ENCODE measurements at places on chromosomes 12 and 14. TPM values are rescaled to one million over a fixed set of nuclear protein-coding genes. Genes with fewer than 3 reads are reported as not detected.

Gene GALNT9
- not detected for total RNA-seq

Gene SCARB1
- 36.2 TPM for total RNA-seq

Gene CLEC4D
- total RNA-seq, result not detected

Gene SLC5A8
- total RNA-seq, result not detected

Gene SDR9C7
- total RNA-seq, result not detected

Gene GLS2
- 5.2 TPM for total RNA-seq

Gene DDX47
- total RNA-seq, result 96.9 TPM

Gene HOXC4
- 0.89 TPM for total RNA-seq

Gene WNT1
- total RNA-seq, result not detected

Gene RIN3
- 62.4 TPM for total RNA-seq

Gene GARIN6
- total RNA-seq, result not detected

Gene TBX5
- not detected for total RNA-seq

Gene RPGRIP1
- not detected for total RNA-seq

Gene STAT6
- 207 TPM for total RNA-seq

Gene RCOR1
- total RNA-seq, result 16.2 TPM

GRCh38 chr14:100285021-100285912 is 21.0 kb downstream of the SLC25A29 start:
- peaks cover 5% of the 10 kb centered on the region for H3K36me3 ChIP-seq
- peaks cover 12% of the 10 kb centered on the region for H3K4me1 ChIP-seq
- no peaks in the 10 kb centered on the region for H3K27me3 ChIP-seq

DNA sequence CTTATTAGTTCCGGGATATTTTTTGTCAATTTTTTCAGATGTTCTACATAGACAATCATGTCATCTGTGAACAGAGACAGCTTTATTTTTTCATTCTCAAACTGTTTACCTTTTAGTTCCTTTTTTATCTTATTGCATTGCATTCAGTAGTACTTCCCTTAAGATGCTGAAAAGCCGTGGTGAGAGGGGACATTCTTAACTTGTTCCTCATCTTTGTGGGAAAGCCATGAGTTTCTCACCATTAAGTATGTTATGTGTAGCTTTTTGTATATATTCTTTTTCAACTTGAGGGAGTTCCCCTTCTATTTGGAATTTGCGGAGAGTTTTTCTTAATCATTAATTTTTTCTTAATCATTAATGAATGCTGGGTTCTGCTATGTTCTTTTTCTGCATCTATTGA is 1727.1 kb upstream of the SEL1L start:
- H3K27me3 ChIP-seq, result no peaks in the 10 kb centered on the region
- DNase-seq, result no peak
- H3K36me3 ChIP-seq, result no peaks in the 10 kb centered on the region

DNA sequence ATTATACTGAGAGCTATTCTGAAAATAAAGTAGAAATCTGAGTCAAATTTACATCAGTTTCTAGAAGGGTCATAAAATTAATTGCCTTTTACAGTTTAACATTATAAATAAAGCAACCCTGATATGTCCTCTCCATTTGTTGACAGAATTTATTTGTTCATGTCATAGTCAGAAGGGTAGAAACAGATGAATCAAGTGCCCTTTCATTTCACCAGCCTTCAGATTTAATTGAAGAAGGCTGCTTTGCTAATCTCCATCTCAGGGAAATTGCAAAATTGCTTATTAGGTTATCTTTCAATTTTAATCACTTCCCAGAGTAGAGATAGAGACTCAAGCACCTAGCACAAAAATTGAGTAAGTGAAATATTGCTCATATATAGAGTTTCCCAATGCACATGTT is 76.8 kb downstream of the ATXN7L3B start:
- H3K27ac ChIP-seq, result no peak overlapping the region
- H3K4me3 ChIP-seq, result no peak overlapping the region
- H3K27me3 ChIP-seq, result no peaks in the 10 kb centered on the region

DNA sequence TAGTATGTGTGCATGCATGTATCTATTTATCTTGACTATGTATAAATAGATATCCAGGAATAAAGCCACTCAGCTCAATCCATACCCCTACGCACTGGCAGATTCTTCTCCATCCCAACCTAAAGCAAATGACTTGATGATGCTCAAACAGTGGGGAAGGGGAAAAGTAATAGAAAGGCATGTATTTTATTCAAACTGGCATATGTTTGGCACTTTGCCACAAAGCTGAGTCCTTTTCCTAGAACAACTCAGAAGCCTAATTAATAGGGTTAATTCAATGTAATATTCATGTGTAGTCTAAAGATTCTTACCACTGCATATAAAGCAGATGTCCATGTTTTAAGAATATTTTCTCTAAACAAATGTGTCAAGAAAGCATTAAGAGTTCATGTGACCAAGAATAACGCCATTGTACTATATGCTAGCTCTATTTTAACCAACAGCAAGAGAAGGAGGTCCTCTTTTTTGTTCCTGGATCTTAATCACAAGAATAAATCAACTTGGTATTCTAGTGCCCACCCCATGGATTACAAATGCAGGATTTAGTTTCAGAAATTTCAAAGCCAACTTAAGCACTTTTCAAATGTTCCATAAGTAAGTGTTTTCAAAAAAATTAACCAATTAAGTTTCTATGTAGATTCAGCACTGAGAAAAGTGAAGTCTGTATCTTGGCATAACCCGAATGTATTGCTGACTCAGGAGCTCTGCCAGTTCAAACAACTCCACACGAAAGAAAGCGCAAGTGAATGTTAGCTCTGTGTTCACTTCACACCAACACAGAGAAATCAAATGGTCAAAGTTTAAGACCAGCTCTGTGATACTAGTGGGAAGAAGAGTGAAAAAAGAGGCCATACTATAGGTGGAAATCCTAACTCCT is 233.6 kb downstream of the MED13L start:
- no peaks in the 10 kb centered on the region for H3K27me3 ChIP-seq
- no peak overlapping the region for H3K27ac ChIP-seq
- H3K4me3 ChIP-seq, result no peak overlapping the region
- DNase-seq, result no peak
- H3K4me1 ChIP-seq, result peaks cover 30% of the 10 kb centered on the region
- peaks cover 6% of the 10 kb centered on the region for H3K36me3 ChIP-seq

DNA sequence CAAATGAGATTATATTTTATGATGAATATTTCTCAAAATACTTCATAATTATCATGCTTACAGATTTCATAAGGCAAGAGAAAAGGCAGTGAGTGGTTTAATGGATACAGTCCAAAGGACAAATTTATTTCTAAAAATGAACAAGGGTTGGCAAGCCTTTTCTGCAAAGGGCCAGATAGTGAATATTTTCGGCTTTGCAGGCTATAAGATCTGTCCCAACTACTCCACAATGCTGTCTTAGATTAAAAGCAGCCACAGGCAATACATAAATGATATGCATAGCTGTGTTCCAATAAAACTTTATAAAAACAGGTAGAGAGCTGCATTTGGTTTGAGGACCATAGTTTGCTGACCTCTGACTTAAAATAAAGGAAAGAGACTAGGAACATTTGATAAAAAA is 42.9 kb upstream of the STK38L start:
- no peaks in the 10 kb centered on the region for H3K36me3 ChIP-seq
- no peaks in the 10 kb centered on the region for H3K27me3 ChIP-seq
- H3K4me1 ChIP-seq, result peaks cover 9% of the 10 kb centered on the region
- H3K4me3 ChIP-seq, result no peak overlapping the region
- H3K27ac ChIP-seq, result no peak overlapping the region

- DNase-seq, result no peak
- H3K4me1 ChIP-seq, result no peaks in the 10 kb centered on the region
- H3K4me3 ChIP-seq, result no peak overlapping the region
- H3K27ac ChIP-seq, result no peak overlapping the region
- no peaks in the 10 kb centered on the region for H3K36me3 ChIP-seq
- H3K27me3 ChIP-seq, result no peaks in the 10 kb centered on the region
These were observed 279.6 kb upstream of the TMEM132C start for GRCh38 chr12:127987199-127987901.

GRCh38 chr12:122726080-122726558 is 4.5 kb downstream of the HCAR1 start:
- peak; percentile 25 for DNase-seq
- H3K4me3 ChIP-seq, result no peak overlapping the region
- H3K36me3 ChIP-seq, result no peaks in the 10 kb centered on the region
- H3K4me1 ChIP-seq, result peaks cover 45% of the 10 kb centered on the region
- peaks cover 2% of the 10 kb centered on the region for H3K27me3 ChIP-seq

GRCh38 chr14:24885410-24885913 is 164.5 kb downstream of the STXBP6 start:
- no peak for DNase-seq
- no peak overlapping the region for H3K4me3 ChIP-seq
- H3K27me3 ChIP-seq, result peaks cover 8% of the 10 kb centered on the region

DNA sequence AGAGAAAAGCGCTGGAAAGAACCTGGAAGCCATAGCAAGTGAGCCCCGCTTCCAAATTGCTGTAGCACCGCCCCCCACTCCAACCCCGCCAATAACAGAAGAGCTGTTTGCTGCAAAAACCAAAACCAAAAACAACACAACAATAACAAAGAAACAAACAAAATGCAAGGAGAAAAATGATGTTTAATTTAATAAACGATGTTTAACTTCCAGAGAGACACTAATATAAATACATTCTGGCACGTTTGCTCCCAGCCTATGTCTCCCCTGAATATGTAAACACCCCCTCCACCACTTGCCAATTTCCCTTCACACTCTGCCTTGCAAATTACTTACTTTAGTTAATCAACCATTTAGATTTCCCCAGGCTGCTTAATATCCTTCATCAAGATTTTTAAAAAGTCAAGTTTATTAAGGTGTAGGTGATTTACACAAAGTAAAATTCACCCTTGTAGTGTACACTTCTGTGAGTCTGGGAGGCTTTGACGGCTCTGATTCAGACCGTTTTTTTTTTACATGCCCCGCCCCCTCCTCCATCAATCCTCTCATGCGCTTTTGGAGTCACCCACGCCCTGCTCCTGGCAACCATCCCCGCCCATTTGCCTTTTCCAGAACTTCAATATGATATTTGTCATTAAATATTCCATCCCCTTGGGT is 482 bp upstream of the IFI27L2 start:
- DNase-seq, result peak; percentile 58
- peaks cover 1% of the 10 kb centered on the region for H3K36me3 ChIP-seq
- peak overlapping the region; percentile 66 for H3K27ac ChIP-seq
- H3K27me3 ChIP-seq, result peaks cover 3% of the 10 kb centered on the region
- peak overlapping the region; percentile 76 for H3K4me3 ChIP-seq
- peaks cover 15% of the 10 kb centered on the region for H3K4me1 ChIP-seq

DNA sequence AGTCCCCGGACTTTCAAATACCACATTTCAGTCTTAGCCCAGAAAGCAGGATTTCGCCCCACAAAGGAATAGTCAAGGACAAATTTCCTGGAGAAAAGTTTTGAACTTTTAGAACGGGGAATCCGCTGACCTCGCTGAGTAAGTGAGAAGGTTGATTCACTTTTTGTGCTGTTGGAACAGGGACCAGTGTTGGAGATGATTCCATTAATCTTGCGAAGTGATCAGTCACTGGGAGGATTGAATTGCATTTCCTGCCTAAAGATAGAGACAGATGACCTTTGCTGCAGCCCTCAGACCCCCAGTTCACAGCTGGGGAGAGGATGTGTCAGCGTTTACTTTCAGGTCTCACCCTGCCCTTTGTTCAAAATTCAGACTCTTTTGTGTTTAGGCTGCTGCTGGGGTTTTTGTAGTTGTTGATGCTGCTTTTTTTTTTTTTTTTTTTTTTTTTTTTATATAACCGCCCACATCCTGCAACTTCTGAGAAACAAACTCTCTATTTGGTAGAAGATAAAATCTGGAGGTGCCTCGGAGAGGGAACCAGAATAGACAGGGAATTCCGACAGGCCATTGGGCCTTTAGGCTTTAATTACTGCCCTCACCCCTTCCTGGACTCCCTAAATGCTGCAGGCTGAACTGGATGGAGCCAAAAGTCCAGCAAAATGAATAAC is 9.8 kb upstream of the KDM2B start:
- peak; percentile 88 for DNase-seq
- H3K4me1 ChIP-seq, result peaks cover 37% of the 10 kb centered on the region
- H3K4me3 ChIP-seq, result peak overlapping the region; percentile 73
- no peaks in the 10 kb centered on the region for H3K27me3 ChIP-seq

GRCh38 chr12:76450690-76451089 is 102.5 kb upstream of the BBS10 start:
- H3K27me3 ChIP-seq, result no peaks in the 10 kb centered on the region
- peaks cover 28% of the 10 kb centered on the region for H3K4me1 ChIP-seq
- DNase-seq, result no peak
- no peak overlapping the region for H3K27ac ChIP-seq
- H3K4me3 ChIP-seq, result no peak overlapping the region

DNA sequence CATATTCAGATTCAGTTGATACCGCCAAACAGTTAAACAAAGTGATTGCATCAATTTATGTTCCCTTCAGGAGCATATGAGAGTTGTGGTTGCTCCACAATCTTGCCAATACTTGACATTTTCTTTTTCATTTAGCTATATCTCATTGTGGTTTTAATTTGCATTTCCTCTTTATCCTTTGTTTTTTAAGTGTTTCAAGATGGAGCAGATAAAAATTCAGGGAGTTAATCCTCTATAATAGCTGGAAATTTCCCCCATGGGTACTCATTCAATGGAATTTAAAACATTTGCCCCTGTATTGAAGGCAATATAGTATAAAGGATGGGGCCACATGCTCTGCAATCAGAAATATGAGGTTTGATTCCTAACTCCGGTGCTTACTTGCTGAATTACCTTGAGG is 1.1 kb upstream of the EXD2 start:
- H3K36me3 ChIP-seq, result no peaks in the 10 kb centered on the region
- peaks cover 23% of the 10 kb centered on the region for H3K4me1 ChIP-seq
- peak overlapping the region; percentile 90 for H3K4me3 ChIP-seq

GRCh38 chr12:40137252-40137651 is 31.4 kb upstream of the SLC2A13 start:
- peaks cover 6% of the 10 kb centered on the region for H3K4me1 ChIP-seq
- no peak overlapping the region for H3K4me3 ChIP-seq
- no peak overlapping the region for H3K27ac ChIP-seq
- peaks cover 4% of the 10 kb centered on the region for H3K27me3 ChIP-seq
- H3K36me3 ChIP-seq, result no peaks in the 10 kb centered on the region

DNA sequence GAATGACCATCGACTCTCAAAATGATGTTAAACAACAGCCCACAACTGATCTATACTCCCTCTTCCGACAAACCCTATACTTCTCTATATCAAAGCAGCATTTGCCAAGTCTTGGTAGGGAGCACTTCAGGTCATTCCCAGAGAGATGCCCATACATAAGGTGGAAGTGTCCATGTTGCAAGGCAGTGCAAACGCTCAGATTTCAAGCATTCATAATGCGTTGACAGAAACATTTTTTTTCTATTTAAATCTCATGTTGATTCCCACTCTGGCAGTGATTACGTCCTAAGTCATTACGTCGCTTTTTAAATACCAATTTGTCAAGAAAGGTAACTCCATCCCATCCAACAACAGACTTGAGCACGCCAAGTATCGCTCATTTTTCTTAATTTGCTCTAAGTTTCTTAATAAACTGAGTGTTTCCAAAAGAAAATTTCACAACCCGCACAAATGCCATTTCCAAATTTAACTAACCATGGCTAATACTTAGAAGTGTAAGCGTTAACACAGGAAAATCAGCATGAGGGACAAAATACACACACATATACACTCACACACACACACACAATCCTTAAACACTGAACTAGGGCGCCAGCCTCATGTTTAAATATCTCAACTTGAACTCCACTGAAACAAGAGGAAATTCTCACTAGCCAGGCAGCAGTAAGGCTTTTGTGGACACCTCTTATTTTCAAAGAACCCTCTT is 1.1 kb downstream of the GXYLT1 start:
- no peaks in the 10 kb centered on the region for H3K36me3 ChIP-seq
- H3K4me3 ChIP-seq, result peak overlapping the region; percentile 80
- DNase-seq, result no peak
- peak overlapping the region; percentile 50 for H3K27ac ChIP-seq
- peaks cover 33% of the 10 kb centered on the region for H3K4me1 ChIP-seq
- H3K27me3 ChIP-seq, result no peaks in the 10 kb centered on the region
